Omental fat pad (tissue), 4 donors: ENCODE measurements at places on chromosomes 4 and X. TPM values are rescaled to one million over a fixed set of nuclear protein-coding genes. Genes with fewer than 3 reads are reported as not detected.

DNA sequence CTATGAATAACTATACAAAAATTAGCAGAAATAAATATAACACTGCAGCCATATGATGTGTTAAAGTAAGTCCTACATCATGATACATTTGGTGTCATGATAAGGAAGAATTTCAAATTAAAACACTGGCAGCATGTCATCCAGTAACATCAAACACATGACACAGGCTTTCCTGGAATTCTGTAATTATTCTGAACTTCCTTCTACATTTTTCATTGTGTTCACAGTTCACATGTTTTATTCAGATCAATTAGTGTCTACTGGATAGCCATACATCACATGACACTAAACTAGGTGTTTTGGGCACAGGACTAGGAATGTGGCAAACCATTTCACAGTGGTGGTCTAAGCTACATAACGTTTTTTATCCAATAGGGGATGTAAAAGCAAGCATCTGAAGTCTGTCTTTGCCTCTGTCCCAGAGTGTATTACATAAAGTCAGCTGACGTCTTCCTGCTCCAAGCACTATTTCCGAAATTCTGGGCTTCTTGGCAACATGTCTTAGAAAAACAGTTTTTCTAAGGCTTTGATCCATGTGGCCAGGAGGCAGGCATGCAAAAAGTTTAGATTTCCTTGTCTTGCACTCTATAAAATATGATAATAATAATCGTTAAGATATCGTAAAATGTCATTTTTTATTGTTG lies 707.9 kb downstream of the CENPC start:
- DNase-seq = no peak

CD40LG gene
- not detected for total RNA-seq

DNA sequence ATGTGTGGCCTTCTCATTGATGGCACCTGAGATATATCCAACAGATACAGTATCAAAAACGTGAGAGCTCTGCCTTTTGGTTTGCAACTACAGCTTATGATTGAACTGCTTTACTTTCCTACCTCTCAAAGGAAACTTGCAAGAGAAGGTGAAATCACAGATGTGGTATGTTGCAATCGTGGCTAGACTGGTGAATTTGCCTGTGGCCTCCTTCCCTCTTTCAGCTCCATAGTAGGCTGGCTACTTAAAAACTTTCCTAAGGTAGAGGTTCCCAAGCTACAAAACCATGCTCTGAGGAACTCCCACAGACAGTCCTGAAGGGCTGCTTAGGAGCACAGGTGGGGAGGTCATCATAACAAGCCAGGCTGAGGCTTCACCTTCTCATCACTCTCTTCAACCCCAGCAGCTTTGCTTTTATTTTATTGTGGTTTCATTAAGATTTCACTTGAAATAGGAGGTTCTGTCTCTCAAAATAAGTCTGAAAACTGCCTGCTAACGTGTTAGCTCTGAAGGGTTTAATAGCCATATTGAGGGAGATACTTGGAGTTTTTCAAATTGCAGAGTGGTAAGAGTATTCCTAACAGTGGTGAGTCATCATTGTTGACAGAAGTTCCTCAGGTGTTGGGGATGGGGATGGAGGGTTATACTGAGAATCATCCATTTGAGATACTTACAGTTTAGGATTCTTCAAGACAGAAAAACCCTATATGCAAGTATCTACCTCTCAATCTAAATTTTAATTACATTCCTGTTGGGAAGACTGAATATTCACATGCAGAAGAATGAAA lies 93.5 kb upstream of the UCP1 start:
- no peak for DNase-seq

- DNase-seq = no peak
These were observed 562.7 kb downstream of the RPA4 start for GRCh38 chrX:97446298-97446882.

DNA sequence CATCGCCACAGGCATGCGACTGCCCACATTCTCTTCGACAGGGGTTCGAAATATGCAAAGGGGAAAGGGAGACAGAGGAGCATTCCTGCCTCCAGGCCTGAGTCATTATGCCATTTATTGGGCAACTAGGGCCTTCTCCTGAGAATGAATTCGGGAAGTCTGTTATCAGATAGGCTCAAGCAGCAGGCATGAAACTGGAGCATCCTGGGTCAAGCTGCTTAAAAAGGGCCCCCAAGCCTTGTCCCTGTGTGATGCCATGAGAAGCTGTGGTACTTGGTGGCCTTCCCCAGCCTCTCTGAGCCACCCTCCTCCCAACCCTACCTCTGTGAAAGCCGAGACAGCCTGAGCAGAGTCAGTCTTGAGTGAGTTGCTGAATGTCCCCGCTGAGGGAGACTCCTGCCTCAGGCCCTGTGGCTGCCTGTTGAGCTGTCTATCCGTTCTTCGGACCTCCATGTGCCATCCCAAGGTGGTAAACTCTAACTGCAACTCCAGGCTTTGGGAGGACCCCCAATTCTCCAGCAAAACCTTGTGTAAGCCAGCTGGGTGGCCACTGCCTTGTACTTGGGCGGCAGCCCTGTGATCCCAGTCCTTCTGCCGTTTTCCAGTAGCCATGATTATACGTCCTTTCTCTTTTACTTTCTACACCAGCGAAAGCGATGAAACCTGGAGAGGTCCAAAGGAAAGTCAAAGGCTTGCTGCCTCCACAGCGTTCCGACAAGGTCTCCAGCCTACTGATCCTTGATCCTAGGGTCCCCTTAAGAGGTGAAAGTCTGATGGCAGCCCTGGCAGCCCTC lies 37.7 kb downstream of the NBDY start:
- no peak for DNase-seq

- DNase-seq = no peak
These were observed 4.6 kb downstream of the SUV39H1 start for GRCh38 chrX:48700951-48701653.

GRCh38 chr4:184620212-184620867 lies 28.9 kb downstream of the CASP3 start:
- no peak for DNase-seq

DNA sequence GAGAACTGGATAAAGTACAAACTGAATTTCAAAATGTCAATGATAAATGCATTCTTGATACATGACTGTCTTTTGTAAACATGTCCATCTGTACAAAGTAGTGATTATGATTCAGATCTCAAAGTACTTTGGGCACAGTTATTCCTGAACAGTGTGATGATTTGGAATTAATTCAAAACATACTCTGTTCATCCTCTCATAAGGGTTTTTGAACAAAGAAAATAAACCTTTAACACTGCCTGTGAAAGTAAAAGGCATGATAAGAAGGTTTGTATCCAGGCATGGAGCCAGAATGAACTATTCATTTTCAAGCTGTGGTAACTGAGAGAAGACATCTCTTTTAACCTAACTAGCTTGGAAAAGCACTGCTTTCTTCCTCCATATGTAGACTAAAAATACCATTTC lies 883 bp upstream of the KLHL4 start:
- no peak for DNase-seq

DNA sequence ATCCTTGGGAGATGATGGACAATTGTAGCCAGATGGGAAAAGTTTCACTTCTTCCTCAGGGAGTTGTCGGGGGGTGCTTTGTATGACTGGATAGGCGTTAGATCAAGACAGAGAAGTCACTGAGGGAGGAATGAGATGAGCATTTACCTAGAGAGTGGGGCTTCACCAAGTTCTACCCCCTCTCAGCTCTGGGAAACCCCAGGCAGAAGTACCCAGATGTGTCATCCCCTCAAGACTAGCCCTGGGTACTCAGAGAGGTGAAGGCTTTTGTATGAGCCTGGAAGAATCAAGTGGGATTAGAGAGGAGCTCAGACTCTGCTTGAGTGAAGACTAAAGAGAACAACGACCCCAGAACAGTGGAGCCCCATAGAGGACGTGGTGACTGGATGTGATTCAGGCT lies 1.9 kb downstream of the MAGEB1 start:
- no peak for DNase-seq

DNA sequence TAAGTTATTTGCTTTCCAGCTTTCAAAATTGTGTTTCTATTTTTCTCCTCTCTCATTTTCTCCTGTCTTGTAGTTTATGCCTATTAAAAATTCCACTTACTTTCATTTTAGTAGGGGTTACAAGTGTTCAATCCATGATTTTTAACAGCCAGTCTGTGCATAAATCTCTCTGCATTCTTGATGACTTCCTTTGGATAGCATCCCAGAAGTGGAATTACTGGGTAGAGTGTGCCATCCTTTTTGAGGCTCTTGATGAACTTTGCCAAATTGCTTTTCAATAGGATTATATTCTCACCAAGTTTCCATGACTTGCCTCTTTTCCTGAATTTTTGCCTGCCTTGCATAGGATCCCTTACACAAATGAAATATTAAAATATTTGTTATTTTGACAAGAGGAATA lies 58.5 kb downstream of the DIPK2B start:
- no peak for DNase-seq

GRCh38 chrX:13797512-13797911 lies 19.4 kb downstream of the GPM6B start:
- no peak for DNase-seq

GRCh38 chr4:69122476-69122875 lies 26.2 kb downstream of the UGT2B7 start:
- DNase-seq = no peak

GPR82 gene
- total RNA-seq = 0.31 TPM

KLHL34 gene
- not detected for total RNA-seq

DNA sequence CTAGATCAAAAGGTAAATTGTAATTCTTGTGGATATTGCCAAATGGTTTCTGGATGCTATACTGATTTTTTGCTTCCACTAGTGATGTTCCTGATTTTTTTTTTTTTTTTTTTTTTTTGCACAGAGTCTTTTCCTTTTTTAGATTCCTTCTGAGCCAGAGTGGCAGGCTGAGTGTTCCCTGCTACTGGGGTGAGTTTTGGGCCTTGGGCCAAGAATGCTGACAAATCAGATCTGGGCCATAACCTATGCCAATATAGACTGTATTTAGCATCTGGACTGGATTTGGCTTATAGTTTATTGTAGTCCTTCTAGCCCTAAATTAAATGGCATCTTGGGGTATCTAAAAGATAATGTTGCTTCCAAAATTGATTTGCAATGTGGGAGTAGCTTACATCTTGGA lies 52.8 kb downstream of the REPS2 start:
- no peak for DNase-seq

TLR2 gene
- 80.3 TPM for total RNA-seq

- DNase-seq = no peak
These were observed 164.4 kb downstream of the RBMX2 start for GRCh38 chrX:130566028-130566683.

- no peak for DNase-seq
These were observed 31.9 kb downstream of the RHOH start for GRCh38 chr4:40228497-40229365.

DNA sequence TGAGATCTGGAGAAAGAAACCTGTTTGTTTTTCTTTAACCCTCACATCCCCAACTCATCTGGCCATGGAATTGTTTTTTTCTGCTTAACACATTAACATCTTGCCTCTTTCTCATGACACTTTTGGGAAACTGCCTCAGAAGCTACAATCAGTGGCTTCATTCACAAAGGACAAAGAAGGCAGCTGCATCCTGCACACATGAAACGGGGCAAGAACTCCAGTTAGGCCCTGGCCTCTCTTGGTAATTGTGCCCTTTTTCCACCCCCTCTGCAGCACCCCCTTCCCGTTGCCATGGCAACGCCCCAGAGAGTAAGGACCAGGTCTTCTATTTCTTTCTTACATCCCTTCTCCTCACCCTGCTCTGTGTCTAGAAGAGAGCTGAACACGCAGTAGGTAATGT lies 103.4 kb downstream of the PDGFRA start:
- no peak for DNase-seq

PPP4R3C gene
- total RNA-seq = not detected

GRCh38 chr4:89784686-89785231 lies 52.2 kb downstream of the SNCA start:
- DNase-seq = no peak

DNA sequence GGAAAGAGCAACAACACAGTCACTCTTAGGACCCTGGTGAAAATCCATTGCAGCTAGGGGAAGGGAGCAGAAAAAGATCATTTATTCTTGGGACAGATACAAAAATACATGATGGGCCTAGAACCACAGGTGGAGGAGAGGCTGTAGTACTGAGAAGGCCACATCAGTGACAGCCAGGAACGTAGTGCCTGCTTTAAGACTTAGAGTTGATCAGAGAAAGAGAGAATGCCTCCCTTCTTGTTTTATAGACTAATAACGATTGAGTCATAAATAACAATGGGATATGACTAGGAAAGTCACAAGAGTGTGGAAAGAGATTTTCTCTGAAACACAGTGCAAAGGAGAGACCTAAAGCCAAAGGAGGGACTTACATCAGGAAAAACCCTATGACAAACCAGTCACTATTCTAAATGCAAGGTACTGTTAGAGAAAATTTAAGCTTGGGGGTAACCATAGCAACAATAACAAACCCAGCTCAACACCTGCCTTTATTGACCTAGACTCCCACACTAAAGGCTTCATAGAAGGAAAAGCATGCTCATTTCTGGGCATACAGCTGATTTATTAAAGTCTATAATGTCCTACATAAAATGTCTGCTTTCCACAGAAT lies 1015.0 kb upstream of the GRID2 start:
- DNase-seq = no peak

CFP gene
- total RNA-seq = 53.9 TPM

- DNase-seq = no peak
These were observed 22.4 kb upstream of the STIM2 start for GRCh38 chr4:26837993-26838842.

GRCh38 chr4:108270466-108271450 lies 102.0 kb upstream of the LEF1 start:
- no peak for DNase-seq

CXCL8 gene
- 6.0 TPM for total RNA-seq
